ENCODE measurements at places on chromosomes 12 and 14.

DNA sequence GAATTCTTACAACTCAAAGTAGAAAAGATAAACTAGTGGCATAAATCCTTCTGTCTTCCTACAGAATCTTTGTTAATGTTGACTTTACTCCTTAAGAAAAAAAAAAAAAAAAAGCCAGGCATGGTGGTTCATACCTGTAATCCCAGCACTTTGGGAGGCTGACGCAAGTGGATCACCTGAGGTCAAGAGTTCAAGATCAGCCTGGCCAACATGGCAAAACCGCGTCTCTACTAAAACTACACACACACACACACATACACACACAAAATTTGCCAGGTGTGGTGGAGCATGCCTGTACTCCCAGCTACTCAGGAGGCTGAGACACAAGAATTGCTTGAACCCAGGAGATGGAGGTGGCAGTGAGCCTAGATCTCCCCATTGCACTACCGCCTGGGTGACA, 17.7 kb upstream of the SPTSSA start:
- no peak for DNase-seq

- DNase-seq, result no peak
Observed at GRCh38 chr12:482061-482460, 22.3 kb downstream of the B4GALNT3 start.

- DNase-seq, result no peak
Observed at GRCh38 chr14:33764876-33765650, 185.8 kb downstream of the EGLN3 start.

- DNase-seq, result no peak
Observed at GRCh38 chr14:48373981-48374380, 698.6 kb upstream of the MDGA2 start.

DNA sequence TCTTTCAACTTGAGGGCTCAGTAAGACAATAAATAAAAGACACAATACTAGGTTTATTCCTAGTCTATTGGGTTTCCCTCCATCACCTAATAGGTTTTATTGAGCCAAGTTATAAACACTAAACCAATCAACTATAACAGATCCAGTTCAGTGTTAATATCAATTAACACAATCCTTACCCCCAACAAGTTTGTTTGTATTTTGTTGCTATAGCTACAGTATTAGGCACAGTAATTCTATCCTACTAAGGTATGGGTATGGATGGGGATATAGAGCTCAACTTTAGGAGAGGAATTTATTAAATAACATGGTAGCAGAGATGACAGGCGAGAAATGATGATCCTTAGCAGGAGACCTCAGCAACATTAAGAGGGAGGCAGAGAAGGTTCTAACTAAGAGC, 13.3 kb downstream of the PPP4R3A start:
- DNase-seq, result no peak

- DNase-seq, result no peak
Observed at GRCh38 chr14:61581340-61581739, 114.0 kb upstream of the HIF1A start.

DNA sequence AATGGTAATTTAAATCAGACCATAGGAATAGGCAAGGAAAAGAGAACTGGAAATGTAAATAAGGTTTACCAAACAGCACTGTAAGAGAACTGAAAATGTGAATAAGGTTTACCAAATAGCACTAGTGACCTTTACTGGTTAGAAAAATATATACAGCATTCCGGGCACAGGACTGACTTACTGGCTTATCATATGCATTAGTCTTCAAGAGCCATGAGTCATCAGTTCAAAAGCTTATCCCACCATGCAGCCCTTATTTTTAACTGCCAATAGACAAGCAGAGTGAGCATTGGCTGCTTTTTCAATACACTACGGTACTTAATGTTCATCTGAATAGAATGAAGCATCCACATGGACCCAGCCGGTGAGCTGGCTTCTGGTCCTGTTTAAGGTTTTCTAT, 13.0 kb upstream of the NELL2 start:
- no peak for DNase-seq

GRCh38 chr12:3795066-3795465, 42.2 kb upstream of the CRACR2A start:
- DNase-seq, result no peak

GRCh38 chr12:3554371-3555115, 63.5 kb downstream of the PRMT8 start:
- no peak for DNase-seq

DNA sequence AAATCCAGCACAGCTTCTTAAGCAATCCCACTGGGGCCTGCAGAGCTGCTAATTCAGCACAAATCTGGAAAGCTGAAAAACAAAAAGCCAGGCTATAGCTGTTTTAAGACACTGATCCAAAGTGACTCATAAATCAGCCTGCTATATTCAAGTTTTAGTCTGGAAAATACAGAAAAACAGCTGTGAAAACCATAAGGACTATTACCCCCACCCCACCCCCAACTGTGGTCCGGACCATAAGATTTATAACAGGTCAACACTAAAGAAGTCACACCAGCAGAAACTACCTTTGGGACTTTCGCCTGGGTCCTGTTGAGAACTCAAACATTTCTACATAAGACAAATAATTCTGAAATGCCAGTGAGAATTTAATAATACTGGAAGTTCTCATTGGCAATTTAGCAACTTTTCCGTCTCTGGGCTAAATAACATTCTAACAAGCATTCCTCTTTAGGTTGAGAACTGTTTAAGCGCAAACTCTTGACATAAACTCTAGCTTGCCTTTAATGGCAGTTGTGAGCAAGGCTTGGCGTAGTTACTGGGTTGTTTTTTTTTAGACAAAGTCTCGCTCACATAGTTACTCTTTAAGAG, 3.3 kb downstream of the LRIG3 start:
- no peak for DNase-seq

GRCh38 chr14:104767634-104767918, 14.6 kb downstream of the SIVA1 start:
- DNase-seq, result no peak

DNA sequence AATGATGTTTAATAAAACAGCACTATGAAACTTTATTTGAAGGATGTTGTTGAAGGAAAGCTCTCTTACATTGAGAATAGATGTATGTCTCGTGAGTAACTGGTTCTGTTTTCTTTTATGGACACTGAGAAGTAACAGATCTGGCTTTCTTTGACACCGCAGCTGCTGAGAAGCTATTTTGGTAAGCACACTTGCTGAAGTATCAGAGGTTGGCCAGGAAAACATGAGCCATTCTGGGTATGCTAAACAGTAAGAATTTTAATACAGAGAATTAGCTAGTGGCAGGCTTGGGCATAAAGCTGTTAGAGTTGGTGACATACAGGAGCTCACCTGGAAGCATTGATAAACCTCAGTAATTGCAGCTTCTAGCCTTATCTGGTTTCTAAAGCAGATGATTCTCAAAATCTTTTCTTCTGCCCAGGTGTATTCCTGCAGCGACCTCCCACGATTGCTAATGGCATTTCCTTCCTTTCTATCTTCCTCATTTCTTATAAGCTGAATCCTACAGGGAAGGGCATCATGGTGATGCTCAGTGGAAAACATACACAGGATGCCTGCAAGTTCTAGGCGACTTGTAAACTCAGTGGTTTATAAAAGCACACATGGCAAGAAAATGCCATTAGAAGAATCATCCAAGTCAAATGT, 291.6 kb upstream of the SLC16A7 start:
- no peak for DNase-seq

GRCh38 chr14:92362781-92363235, 39.8 kb downstream of the SLC24A4 start:
- no peak for DNase-seq

DNA sequence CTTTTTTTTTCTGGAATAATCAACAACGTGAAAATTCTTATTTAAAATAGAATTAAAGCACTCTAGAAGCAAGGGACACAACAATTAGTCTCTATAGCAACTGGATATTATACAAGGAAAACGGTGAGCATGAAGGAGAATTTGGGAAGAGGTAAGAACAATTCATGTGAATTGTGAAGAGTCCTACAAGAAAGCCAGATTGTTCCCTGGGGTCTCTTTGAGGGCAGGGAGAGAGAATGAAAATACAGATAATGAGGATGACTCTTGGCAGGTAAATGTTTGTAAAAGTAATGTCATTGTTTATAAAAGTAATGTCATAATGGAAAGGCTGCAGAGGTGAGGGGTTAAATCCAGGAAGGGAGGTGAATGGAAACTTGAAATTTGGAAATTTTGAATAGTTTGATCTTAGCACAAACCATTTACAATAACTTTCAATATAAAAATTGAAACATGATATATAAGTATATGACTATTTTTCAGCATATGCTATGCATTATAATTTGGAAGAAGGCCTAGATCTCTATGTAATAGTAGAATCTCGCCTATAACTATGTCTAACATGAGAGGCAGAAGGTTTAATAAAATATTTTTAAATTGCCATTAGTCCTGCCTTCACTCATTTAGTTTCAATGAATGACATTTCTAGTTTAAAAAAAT, 378.8 kb upstream of the DCN start:
- no peak for DNase-seq

- no peak for DNase-seq
Observed at GRCh38 chr14:88005050-88005481, at the start of gene GPR65. Gene GPR65 (plus strand): TSS chr14:88005135. CDS start chr14:88010848, 5,713 bp downstream.

GRCh38 chr12:132395908-132396305, 66.5 kb upstream of the GALNT9 start:
- DNase-seq, result no peak

DNA sequence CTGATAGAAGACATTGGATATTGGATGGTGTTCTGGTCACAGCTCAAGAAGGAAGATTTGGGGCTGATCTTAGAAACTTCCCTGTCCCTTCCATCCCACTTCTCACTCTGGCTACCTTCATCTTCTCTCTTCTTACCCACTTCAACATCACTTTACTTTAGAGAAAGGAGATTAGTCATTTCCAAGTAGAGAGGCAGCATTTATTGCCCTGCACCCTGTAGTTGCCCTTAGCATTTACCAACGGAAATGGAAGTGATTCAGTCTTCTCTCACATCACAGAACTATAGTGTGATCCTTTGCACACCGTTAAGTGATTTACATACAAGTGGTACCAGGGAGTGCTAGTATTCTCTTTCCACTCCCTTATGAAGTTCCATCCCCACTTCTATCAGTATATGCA, 52.4 kb downstream of the PHLDA1 start:
- no peak for DNase-seq

DNA sequence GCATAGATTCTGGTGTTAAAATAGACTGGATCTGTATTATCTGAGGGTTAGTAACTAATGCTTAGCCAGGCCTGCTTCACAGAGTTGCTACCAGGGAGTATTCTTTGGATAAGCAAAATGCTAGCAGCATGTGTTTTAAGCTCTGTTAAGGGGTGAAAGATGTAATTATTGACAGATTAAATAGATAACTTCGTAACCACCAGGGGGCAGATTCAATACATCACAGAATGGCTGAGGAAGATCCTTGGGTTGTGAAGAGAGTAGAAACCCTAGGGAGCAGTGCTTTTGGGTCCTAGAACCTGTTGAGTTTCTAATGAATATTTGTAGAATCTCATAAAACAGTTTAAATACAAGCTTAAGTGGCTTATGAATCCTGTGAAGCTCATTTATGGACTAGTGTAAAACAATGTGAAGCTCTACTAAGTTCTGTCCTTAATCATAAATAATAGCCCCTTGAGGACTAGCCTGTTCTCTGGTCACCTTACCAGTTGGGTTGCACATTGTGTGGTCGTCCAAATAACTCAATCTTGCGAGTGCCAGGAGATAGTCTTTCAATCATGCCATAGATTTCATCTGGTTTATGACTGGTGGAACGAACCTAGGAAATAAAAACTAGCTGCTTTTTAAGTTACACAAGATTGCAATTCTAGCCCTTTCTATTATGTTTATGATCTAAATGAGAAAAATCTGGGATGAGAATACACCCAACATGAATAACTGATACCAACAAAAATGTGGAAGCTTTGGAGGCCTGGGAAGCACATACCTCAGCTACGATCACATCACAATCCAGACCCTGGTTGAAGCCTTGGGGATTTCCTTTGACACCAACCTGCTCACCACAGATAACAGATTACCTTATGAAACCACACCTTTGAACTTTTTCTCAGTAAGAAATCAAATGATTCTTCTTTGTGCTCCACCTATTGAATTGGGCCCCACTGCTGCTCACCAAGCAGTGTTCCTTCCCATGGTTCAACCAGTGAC, 12.3 kb downstream of the METTL3 start:
- DNase-seq, result no peak

- DNase-seq, result no peak
Observed at GRCh38 chr14:80434574-80435321, 223.4 kb upstream of the DIO2 start.

DNA sequence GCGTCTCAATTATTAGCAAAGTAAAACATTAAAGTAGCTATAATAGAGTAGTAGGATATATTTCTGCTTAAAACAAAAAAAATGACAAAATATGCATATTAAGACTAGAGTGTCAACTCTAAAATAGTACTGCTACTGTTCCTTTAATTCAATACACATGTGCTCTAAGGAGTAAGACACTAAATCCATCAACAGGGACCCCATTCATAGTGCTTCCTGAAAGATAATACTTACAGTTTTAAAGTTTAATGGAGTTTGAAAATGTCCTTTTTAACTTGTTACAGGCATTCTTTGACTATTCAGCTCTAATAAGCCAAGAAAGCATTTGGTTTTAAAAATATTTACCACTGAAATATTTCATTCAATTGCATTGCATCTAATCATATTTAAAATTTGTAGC, 145.2 kb downstream of the ADAMTS20 start:
- no peak for DNase-seq

GRCh38 chr14:77041881-77042545, 13.5 kb upstream of the IRF2BPL start:
- DNase-seq, result no peak

DNA sequence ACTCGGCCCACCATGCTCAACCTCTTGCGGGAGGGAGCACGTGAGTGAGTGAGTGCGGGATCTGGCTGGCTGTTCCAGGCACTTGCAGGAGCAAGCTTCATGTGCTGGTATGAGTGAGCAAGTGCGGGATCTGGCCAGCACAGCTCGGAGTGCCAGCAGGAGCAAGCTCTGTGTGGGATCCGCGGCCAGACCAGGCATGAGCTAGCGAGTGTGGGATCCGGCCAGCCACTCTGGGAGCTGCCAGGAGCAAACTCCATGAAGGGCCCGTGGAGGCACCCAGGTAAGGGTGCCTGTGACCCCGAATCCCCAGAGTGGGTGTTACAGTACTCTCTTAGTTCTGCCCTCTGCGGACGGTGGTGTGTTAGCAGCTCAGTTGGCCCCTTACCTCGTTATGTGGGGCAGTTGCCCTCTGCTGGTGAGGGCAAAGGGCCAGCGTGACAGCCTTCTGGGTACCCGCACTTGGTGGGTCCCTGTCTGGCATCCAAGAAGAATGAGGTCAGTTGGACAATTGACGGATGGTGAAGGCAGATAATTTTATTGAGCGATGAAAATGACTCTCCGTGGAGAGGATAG, 38.3 kb downstream of the RAD51B start:
- DNase-seq, result no peak

DNA sequence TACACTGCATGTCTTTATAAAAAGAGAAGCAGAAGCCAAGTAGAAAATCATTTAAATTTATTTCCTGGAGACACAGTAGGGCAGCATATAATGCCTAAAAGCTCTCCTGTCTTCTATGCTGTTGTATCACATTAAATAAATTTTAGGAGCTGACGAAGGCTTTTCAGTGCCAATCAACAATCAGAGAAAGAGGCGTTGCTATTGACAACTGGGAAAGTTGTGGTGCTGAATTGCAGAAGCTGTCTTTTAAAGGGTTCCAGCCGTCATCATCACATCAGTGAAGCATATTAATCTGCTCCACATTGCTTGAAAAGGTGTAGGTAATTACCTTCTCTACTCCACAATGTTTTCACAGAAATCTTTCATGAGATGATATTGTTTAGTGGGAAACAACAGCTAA, 103.9 kb downstream of the FSCB start:
- no peak for DNase-seq

- DNase-seq, result no peak
Observed at GRCh38 chr12:122167356-122167925, 6.6 kb downstream of the IL31 start.

GRCh38 chr14:56237398-56237797, 119.2 kb downstream of the PELI2 start:
- DNase-seq, result no peak

Data from cerebellar nuclear complex (tissue), 1 donor.